ENCODE measurements at places on chromosomes 11 and 22.

DNA sequence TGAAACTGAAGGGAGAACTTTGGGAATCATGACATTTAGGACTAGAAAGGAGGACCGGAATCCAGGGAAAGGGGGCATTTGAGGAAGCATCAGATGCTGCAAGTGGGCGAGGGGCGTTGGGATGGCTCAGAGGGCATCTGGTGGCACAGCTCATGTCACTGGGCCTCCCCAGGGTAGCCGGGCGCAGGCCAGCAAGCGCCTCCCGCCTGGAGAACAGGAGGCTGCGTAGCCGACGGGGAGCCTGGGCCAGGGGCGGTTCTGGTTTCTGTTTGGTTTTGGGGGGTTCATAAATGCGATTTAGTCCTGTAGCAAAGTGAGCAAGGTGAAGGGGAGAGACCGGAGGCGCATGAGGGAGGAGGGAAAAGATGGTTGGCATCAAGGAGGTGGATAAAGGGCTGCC lies 443 bp upstream of the ST14 start:
- DNase-seq: no peak

- no peak for DNase-seq
These were observed 18.6 kb downstream of the GLB1L2 start for GRCh38 chr11:134350381-134350780.

DNA sequence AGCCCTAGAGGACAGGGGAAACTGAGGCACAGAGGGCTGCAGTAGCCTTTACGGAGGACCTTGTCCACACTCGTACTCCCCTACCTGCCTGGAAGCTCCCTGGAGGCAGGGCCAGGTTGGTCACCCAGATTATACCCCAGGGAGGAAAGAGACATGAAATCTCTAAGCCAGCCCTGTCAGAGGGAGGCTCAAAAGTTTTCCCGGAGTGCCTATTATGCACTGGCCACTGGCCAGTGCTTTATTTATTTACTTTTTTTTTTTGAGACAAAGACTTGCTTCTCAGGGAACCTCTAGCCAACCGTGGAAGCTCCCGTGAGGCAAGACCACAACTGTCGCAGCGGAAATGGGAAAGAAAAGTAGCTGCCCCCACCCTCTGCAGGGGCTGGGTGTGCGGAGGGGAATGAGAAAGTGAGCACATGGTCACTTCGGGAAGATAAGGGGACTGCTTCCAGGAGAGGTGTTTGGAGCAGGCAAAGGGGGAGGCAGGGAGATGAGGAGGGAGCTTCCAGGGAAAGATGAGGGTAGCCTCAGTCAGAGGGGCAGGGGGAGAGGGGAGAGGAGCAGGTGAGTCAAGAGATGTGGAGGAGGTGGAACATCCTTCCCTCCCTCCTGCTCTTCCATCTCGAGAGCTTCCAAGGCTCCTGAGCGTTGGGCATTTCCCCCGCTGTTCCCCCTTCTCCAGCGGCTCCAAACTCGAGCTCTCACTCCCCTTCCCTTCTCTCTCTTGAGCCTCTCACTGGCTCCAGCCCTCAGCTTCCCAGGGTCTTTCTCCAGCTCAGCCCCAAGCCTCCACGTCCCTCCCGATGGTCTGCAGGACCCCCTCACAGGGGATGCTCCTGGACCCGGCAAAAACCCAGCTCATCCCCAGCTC lies 4.3 kb downstream of the IL2RB start:
- DNase-seq: no peak

DNA sequence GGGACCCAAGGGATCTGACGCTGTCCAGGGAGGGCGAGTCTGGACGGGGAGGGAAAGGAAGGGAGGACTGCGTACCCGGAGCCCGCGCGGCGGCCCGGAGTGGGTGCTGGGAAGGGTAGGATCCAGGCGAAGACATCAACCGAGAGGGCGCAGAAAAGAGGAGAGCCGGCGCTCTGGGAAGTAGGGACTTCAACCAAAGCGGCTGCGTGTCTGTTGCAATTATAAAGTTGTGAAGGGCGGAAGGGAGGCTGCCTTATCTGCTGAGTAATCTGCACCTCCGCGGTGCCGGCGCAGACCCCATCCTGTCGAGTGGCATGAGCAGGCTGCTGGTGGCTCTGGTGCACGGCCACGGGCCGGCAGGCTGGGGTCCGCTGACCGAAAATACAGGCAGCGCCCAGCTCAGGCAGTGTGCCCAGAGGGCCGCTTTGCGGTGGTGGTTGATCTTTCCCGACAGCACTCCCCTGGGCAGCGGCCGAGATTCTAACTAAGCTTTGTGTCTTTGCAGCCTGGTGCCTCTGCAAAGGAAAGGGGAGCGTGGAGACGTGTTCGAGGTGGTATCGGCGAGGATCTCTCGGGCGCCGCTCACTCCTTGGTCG lies 978 bp downstream of the C11orf87 start:
- DNase-seq: no peak

DNA sequence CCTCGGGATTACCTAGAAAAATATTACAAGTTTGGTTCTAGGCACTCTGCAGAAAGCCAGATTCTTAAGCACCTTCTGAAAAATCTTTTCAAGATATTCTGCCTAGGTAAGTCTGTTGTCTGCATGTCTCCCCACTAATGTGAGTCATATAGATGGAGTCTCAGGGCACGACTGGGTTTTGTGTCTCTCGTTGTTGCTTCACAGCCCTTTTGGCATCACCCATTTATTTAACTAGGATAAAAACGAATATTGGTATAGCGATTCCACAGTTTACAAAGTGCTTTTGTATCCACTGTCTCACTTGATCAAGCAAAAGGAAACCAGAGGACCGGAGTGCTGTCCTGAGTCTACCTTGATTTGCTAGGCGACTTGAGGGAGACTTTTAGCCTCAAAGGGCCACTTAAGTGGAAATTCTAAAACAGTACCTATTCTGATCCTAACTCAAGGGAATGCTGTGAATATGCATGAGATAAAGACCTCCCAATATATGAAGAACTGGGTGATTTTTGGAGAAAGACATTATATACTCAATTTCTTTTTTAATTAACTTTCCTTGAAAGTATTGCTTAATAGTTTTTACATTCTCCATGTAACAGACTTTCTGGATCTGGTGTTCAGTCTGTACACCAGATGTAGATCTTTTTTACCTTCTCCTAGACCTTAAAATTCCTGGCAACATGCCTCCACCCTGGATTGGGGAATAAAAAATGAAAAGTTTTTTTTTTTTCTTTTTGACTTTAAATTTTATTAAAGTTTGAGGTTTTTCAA lies 590 bp downstream of the NNMT start:
- DNase-seq: no peak

DNA sequence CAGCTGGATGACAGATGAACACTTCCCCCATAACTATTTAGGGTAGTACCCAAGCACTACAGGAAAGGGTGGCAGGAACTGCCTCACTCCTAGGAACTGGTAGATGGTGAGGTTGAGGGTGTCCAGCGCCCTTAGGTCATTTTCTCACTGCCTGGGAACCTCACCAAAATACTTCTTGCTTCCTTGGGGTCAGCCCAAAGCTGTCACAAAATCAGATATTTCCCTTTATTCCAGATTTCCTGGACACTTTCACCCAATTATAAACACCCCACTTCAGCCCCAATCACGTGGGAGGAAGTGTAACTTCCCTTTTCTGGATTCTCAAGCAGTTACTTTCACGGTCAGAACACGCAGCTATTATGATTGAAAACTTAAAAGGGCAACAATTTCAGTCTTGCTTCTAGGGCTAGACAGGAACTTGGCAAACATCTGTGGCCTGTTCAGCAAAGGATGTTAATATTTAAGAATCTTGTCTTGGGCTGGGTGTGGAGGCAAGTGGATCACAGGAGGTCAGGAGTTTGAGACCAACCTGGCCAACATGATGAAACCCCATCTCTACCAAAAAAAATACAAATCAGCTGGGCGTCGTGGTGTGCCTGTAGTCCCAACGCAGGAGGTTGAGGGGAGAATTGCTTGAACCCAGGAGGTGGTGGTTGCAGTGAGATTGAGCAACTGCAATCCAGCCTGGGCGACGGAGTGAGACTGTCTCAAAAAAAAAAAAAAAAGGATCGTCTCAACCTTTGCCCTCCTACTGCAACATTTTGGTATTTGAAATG lies 4.0 kb downstream of the FTH1 start:
- DNase-seq: no peak

GRCh38 chr11:123924027-123924426 lies 15.4 kb upstream of the OR4D5 start:
- no peak for DNase-seq

- DNase-seq: no peak
These were observed 96.7 kb upstream of the OR9G4 start for GRCh38 chr11:56845121-56845732.

GRCh38 chr11:69157156-69157821 lies 1.6 kb downstream of the SMIM38 start:
- DNase-seq: peak; percentile 81

- no peak for DNase-seq
These were observed 1.5 kb upstream of the LARGE1 start for GRCh38 chr22:33921525-33922348.

GRCh38 chr22:38327396-38327795 lies 10.2 kb upstream of the CSNK1E start:
- DNase-seq: no peak

- DNase-seq: no peak
These were observed 150.6 kb downstream of the GRIK4 start for GRCh38 chr11:120662071-120662676.

GRCh38 chr11:76673176-76674142 lies 2.9 kb upstream of the LRRC32 start:
- DNase-seq: no peak

GRCh38 chr22:37420686-37421467 lies 6.4 kb downstream of the ELFN2 start:
- DNase-seq: no peak

- DNase-seq: no peak
These were observed 21.6 kb upstream of the GDPD4 start for GRCh38 chr11:77322926-77323590.

- DNase-seq: no peak
These were observed 22.0 kb downstream of the RHBDD3 start for GRCh38 chr22:29245626-29246385.

- no peak for DNase-seq
These were observed 11.8 kb upstream of the CAVIN3 start for GRCh38 chr11:6332066-6332465.

DNA sequence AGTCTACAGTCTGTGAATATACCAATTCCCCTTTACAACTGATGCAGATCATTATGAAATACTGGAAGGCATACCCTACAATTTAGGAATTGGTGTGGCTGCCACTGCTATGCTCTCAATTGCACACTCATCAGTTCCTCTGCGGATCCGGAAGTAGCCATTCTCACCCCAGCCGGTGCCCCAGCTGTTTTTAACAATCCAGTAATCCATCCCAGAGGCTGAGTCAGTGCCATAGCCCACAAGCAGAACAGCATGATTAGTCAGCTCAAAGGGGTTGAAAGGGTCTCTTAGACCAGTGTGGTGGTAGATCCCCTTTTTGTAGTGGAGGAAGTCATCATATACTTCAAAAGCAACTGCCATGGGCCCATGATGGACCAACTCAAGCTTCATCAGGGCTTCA lies 43.6 kb downstream of the CTSC start:
- DNase-seq: no peak

GRCh38 chr11:133605482-133605881 lies 73.2 kb upstream of the OPCML start:
- no peak for DNase-seq

DNA sequence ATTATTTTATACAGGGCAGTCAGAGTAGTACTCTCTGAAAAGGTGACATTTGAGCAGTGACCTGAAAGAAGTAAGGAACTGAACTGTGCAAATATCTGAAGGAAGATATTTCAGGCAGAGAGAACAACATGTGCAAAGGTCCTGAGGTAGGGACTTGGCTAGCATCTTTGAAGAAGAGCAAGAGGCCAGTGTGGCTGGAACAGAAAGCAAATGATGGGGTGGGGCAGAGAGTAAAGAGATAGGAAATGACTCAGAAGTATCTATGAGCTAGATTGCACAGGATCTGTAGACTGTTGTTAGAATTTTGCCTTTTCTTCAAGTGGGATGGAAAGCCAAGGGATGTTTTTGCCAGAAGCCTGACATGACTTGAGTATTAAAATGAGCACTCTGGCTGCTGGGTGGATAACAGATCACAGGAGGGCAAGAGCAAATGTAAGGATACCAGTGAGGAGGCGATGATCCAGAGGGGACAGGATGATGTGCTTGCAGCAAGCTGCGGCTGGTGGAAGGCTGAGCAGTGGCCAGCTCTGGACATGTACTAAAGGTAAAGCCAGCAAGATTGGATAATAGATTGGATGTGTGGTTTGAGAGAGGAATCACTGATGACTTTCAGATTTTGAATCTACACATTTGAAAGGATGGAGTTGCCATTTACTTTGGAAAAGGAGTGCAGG lies 33.2 kb upstream of the TTC12 start:
- DNase-seq: no peak

- DNase-seq: no peak
These were observed 977 bp upstream of the SORL1-AS1 start for GRCh38 chr11:121453589-121454299.

DNA sequence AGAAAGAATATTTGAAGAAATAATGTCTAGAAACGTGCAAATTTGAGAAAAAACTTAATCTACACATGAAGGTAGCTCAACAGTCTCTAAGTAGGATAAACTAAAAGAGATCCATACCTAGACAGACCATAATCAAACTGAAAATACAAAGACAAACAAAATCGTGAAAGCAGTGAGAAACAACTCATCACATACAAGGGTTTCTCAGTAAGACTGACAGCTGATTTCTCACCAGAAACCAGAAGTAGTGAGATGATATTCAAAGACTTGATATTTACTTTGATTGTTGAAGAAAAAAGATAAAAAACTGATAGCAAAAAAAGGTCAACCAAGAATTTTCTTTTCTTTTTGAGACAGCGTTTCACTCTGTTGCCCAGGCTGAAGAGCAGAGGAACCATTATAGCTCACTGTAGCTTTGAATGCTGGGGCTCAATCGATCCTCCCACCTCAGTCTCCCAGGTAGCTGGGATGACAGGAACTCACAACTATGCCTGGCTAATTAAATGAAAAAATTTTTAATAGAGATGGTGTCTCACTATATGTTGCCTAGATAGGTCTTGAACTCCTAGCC lies 17.4 kb downstream of the NPAT start:
- DNase-seq: no peak

GRCh38 chr11:41803895-41804294 lies 344.4 kb upstream of the LRRC4C start:
- DNase-seq: no peak

DNA sequence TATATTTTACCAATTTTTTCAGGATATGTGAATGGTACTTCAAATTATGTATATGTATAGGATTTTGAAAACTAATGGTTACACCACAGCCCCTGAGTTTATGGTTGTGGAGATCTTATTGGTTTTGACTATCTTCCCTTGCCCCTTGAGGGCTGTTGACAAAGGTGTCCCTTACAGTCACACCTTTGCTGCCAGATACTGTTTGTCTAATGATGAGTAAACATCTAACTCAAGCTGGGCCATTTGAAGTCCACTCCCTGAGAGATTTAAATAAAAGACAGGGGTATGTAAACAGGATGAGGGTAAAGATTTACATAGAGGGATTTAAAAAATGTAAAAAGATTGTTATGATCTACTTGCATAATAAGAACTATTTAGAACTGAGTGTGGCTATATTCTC lies 38.9 kb upstream of the LUZP2 start:
- DNase-seq: no peak

GRCh38 chr11:121032546-121032945 lies 8.6 kb downstream of the TBCEL start:
- DNase-seq: no peak
